ENCODE measurements at places on chromosomes 13 and 19.
A peak's percentile ranks its signal among the peaks of the same experiment; 100 is the strongest.

DNA sequence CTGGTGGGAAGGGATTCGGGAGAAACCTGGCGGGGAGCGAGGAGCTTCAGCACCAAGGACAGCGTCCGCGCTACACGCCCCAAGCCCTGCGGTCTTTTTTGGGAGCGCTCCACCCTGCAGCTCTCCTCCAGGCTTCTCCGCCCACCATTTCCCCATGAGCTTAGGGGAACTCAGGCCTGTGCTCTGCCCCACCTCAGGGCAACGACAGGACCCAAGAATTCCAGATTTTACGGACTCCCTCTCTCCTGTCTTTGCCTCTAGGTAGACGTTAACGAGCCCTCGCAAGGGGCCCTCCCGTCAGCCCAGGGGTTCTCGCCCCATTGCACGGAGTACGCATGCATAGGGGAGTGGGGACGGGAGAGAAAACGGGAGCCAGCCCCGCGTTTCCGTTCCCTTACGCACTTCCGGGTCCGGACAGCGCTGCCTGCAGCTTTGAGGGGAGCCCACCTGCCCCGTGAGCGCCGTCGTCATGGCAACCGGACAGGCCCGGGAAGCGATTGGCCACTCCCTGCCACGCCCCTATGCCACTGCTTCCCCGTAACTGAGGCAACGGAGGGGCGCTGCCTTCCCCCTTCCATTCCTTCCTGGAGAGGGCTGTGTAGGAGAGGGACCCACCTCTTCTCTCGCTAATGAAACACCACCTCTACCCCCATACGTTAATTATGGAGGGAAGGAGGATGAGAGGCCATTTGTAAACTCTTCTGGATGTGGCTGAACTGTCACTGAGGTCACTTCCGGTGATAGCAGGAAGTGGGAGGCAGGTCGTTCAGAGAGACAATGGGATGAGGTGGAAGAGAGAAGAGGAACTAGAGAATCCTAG lies 20.8 kb downstream of the NOVA2 start:
- DNase-seq = no peak

- DNase-seq = no peak
Observed at GRCh38 chr13:77016251-77016812, 10.6 kb downstream of the FBXL3 start.

- DNase-seq = no peak
Observed at GRCh38 chr19:38735257-38735686, 9.0 kb downstream of the CAPN12 start.

- DNase-seq = no peak
Observed at GRCh38 chr19:5364674-5365073, 24.1 kb upstream of the PTPRS start.

DNA sequence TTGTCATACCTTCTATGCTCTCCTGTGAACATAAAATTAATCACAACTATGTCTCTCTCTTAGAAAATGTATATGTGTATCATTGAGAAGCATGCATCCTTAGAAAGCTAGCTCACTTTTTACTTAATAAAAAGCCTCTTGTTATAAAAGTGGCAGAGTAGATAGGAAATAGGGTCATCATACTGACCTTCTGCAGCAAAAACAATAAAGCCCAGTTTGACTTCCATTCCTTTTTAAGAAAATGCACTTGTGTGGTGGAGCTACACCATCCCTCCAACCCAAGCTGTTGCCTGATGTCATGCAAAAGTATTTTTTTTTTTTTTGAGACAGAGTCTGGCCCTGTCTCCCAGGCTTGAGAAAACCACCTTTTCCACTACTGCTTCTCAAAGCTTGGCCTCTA lies 393.3 kb downstream of the LIG4 start:
- DNase-seq = no peak

DNA sequence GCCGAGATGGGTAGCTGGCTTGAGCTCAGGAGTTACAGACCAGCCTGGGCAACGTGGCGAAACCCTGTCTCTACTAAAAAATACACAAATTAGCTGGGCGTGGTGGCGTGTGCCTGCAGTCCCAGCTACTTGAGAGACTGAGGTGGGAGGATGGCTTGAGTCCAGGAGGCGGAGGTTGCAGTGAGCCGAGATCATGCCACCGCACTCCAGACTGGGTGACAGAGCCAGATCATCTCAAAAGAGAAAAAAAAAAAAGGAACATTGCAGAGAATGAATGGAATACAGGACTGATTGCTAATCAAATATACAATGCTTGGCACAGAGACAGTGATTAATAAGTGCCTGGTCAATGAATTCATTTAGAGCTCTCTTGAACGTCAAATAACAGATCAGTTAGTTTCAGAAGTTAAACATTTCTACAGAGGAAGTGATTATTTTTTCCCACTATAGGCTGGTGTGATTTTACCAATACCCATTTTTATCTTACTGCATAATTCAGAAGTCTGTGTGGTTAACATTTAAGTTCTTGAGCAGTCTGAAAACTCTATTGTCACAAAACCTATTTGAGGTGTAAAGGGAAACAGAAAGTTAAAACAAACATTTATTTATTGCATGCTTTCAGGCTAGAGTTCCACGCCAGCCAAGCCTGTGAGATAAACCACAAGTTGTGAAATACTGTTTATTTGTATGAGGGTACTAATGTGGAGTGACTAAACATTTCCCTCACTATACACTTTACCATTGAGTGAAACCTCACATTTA lies 7.7 kb upstream of the TBC1D4 start:
- no peak for DNase-seq

GRCh38 chr13:109357751-109358471 lies 428.5 kb downstream of the IRS2 start:
- DNase-seq = no peak

- DNase-seq = no peak
Observed at GRCh38 chr13:26847281-26847680, 86.7 kb upstream of the GPR12 start.

- DNase-seq = no peak
Observed at GRCh38 chr13:43159026-43159461, 135.7 kb downstream of the DNAJC15 start.

DNA sequence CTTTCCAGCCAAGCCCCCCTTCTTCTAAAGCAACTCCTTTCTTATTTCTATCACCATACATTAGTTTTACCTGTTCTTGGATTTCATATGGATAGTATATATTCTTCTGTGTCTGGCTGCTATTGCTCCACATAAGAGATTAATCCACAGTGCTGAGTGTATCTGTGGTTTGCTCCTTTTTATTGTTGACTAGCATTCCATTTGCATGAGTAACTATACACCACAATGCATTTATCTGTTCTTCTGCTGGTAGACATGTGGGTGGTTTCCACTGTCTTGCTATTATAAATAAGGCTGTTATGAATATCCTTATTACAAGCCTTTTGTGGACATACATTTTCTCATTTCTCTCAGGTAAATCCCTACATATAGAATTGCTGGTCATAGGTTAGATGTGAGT lies 138.2 kb downstream of the SLC7A1 start:
- DNase-seq = no peak

DNA sequence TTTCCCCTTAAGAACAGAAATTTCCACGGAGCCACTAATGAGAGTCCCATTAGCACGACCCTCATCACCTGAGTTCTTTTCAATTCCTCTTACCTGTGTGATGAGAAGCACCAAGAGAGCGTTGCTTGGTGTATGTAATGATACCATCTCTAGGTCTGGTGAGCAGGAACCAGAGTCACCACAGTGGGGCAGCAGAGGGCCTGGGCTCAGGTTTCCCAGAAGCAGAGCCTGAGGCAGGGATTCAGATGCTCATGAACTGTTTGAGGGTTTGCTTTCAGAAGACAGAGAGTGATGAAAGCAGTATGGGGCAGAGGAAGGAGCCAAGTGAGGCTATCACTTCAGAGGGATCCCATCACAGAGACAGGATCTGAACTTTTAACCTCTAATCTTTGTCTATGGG lies 3.1 kb upstream of the PTPRH start:
- peak; percentile 25 for DNase-seq

DNA sequence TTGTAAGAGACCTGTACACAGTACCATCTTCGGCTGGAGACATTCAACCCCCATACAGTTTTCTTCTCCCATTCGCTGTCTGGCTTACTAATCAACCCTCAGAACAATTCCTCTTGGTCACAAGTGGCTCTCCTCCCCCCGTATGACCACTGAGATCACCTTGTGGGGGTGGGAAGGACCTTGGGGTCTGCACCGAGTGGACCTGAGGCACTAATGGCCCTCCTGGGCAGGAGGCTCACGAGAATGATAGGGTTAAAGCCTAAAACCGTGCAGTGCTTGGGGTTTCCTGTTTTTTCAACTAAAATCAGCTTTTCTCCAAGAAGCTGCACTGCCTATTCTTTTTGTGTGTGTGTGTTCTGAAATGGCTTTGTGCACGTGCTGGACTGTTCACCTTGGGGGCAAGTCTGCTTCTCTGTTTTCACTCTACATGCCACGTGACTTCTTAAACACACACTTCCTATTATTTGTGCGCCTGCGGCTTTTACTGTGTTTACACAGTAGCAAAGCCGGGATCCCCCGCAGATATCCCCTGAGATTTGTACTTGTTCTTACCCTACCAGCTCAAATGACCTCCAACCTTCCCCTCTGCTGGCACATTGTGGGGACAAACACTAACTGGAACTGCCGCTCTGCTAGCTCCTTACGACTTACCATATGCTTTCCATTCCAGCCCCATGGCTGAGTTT lies 12.3 kb downstream of the RBM26 start:
- DNase-seq = no peak

- no peak for DNase-seq
Observed at GRCh38 chr19:49229416-49229815, 71.8 kb downstream of the TRPM4 start.

DNA sequence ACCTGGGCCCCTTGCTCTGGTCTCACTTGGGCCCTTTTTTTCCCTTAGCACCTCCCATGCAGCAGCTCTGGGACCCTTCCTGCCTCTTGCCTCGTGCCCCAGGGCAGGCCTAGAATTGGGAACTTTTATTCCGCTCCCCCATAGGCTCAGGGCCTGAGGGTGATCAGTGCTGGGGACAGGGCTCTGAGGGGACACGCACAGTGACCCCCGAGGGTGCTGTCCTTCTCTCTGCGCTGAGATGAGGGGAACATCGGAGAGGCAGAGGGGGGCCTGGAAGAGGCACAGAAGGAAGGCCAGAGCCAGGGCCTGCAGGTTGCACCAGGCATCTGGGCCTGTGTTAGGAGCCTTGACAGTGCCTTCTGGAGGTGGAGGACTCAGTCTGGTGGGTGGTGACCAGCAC lies 10.8 kb downstream of the EPN1 start:
- DNase-seq = no peak

- DNase-seq = no peak
Observed at GRCh38 chr19:15231271-15231670, 977 bp downstream of the EPHX3 start.

- no peak for DNase-seq
Observed at GRCh38 chr13:113161433-113161832, 3.0 kb downstream of the PROZ start.

DNA sequence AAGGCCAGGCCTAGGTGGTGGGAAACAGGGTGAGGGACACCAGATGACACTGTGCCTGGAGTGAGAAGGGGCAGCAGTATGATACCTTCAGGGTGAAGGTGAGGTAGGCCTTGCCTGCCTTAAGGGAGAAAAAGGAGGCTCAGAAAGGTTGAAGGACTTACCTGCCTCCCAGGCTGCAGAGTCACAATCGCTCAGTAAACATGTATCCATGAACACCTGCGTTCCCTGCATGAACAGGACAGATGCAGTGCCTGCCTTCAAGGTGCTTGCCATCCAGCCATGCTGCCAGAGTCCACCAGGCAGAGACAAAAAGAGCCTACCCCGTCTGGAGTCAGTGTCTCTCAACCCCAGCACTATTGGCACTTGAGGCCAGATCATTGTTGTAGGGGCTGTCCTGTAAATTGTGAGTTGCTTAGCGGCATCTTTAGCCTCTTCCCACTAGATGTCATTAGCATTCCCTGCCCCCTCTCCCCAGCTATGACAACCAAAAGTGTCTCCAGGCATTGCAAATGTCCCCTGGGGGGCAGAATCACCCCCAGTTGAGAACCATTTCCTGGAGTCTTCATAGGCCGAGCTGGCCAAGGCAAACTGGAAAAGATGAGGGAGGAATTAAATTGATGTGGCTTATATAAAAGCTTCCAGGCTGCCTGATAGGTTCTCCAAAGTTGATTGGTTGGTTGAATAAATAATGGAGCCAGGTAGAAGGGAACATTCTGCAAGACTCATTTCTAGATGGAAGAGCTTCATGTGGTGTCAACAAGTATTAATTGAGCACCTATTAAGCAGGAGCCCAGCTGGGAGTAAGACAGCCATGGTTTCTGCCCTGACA lies 1.7 kb downstream of the MAP3K10 start:
- DNase-seq = no peak

- DNase-seq = no peak
Observed at GRCh38 chr19:35107545-35107944, 8.1 kb upstream of the FXYD3 start.

GRCh38 chr13:44306371-44307192 lies 67.0 kb upstream of the SERP2 start:
- no peak for DNase-seq

- no peak for DNase-seq
Observed at GRCh38 chr19:49469828-49470614, 4.0 kb upstream of the FLT3LG start.

DNA sequence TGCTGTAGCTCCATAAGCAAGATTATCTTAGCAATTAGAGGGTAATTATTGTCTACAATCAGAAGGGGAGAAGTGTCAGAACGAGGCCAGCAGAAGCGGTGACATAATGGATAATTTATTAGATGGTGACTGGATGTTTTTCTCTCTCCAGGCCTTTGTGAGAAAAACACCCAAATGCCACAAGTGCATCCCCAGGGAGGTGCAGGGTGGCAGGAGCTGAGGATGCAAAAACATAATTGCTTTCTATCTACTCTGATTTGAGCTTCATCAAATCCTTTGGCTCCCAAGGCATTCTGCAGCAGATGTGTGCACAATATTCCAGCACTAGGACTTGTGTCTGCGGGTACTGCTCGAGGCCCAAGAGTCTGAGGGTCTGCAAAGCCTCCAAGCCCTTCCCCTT lies 220.1 kb upstream of the SERP2 start:
- DNase-seq = no peak

GRCh38 chr13:111359237-111359915 lies 38.9 kb downstream of the TEX29 start:
- DNase-seq = no peak

DNA sequence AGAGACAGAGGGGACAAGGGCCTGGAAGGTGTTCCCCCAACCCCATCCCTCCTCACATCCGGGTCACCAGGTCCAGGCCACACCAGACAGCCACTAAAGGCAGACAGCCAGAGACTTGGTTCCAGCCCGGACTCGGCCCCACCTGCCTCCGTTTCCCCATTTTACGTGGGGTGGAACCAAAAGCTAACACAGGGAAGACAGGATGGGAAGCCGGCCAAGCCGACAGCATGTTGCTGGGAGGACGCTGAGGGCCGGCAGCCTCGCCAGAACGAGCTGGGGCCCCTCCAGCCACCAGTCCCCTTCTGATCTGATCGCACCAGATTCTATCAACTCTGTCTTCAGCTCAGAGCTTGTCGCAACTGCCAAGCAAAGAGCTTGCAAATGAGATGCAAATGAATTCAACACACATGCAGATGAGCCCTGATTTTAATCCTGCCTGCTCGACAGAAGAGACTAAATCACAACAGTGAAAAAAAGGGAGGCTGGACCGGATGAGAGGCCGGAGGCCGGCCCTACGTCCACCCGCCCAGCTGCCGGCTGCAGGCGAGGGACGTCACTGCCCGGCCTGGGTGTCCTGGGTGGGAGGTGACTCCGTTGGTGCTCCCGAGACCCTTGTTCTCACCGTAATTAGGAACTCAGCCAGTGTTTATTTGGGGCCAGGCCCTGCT lies 17.5 kb upstream of the SHC2 start:
- DNase-seq = no peak

GRCh38 chr13:52638666-52639328 lies 3.4 kb upstream of the HNRNPA1L2 start:
- no peak for DNase-seq

All from activated CD4-positive, alpha-beta T cell treated with anti-CD3 and anti-CD28 coated beads, Interleukin-2, amount 50 U/mL, for 24 hours (primary cell).